GM23338 (cell line): ENCODE measurements at places on chromosomes 1 and 21.

DNA sequence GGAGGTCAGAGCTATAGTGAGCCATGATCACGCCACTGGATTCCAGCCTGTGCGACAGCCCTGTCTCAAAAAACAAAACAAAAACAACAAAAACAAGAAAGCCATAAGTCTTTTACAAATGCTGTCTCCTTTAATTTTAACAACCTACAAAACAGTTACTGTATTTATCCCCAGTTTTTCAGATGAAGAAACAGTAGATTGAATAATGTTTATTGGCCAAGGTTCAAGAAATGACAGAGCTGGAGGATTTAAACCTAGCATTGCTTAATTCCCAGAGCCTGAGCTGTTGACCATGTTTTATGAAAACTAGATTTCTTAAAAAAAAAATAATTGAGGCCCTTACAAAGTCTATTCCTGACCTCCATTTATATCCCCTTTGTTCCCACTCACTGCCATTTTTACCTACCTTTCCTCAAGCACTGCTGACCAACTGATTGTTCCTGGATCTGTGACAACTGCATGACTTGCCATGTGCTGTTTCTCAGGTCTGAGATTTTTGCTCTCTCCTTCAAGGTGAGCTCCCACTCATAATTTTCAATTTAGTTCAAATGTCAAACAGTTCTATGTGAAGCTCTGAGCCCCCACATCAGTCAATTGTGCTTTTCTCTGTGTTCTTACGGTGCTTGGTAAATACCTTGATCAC lies 140.8 kb downstream of the CHRM3 start:
- no peak for DNase-seq

DNA sequence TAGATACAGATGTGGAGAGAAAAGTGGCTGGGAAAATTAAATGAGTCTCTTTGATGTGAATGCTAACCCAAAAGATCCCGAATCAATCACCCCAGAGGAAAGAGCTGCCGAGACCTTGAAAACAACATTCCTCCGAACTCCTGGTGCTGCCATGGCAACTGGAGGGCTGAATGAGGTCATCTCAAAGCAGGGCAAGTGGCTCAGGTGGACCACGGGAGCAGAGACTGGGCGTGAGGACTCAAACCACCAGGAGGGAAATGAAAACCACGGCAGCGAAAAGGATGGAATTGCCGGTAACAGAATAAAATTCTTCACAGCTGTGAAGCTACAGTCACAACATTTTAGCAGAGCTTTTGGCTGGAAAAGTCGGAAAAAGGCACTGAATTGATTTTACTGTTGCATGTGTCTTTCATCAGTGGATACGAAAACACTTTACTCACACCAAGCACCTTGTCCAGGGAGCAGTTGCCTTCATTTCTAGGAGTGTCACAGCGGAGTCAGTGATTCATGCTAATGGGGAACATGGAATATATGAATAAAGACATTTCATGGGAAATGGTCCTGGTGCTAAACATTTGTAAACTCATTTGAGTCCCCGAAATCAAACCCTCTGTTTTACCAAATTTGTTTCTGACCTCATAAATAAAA lies 23.2 kb upstream of the BECN2 start:
- peak; percentile 80 for DNase-seq

- no peak for DNase-seq
Observed at GRCh38 chr1:60657926-60658325, 424.4 kb upstream of the NFIA start.

DNA sequence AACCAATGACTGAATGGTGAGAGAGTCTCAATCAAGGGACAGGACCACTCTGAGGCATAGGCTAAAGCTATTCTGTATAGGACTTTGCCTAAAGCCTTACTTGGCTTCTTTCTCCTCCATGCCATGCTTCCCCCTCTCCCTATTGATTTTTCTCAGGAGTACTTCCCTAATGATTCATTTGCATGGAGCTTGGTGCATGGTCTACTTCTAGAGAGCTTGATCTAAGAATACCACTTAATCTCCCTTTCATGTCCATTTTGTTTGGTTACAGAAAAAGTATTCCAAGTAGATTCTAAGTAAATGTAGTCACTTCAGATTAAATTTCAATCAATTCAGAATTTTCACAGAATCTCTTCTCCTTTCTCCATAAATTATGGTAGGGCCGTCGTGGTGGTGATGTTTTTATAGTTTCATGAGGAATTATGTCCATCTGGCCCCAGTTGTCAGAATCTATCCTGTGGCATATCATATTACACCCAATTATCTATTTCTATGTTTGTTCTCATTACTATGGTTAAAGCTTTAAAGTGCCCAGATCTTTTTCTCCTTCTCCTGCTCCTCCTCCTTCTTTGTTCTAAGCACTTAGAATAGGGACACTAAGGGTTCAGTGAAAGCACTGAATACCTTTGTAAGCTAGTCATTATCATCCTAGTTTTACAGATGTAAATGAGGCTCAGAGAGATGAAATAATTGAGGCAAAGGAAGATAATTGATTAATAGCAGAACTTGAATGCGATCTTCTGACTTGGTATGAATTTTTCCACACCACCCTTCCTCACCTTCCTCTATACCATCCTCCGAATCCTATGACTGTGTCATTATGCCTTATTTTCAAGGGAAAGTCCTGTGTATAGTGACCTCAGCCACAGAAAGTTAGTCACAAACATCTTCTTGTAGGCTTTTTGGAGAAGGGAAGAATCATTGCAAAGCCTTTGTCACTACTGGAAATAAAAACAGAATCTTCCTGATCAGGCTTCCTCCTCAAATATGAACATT lies 85.6 kb upstream of the ZRANB2 start:
- peak; percentile 2 for DNase-seq

- DNase-seq, result no peak
Observed at GRCh38 chr21:25965951-25966707, 204.4 kb downstream of the APP start.

- no peak for DNase-seq
Observed at GRCh38 chr1:53781654-53782053, 42.7 kb upstream of the GLIS1 start.

DNA sequence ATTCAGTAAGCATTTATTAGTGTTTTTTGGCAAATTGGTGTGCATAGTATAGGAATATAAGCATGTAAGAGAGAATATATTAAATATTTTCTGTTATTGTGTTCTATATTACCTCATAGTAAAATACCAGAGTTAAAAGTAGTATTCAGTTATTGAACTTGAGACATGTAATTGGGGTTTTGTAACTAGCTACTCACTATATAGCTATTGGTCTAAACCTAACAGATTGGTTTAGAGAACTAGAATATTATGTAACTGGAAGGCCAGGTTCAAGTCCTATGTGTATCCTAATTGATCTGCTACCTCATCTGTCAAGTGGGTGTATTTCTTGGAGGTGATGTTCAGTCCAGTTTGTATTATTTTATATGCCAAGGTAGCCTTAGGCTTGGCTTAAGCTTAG lies 26.3 kb downstream of the CLIC4 start:
- DNase-seq, result no peak

DNA sequence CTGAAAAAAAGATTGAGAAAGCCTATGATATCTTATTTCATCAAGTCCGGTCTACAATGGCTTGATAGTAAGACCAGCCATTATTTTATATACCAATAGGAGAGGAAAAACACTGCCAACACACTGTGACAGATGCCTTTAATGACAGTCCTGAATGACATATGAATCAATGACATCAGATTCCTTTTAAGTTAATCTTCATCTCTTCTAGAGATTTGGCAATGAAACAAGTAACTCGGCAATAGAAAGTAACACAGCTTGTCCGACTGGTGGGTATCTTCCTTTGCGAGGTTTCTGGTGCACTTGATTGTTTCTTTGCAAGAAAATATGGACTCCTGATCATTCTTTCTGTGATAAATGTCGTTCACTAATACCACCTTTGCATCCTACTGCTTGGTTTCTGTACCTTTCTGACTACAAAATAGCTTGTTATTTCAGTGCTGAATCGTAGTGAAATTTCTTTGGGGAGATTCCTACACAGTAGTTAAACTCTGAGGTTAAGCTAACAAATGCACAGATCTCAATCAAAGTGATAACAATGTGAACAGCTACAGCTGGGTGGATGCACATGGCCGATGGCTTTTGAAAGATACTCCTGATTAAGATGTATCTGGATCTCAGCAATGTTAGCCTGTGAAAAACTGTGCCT lies 104.7 kb downstream of the MRPS6 start:
- DNase-seq, result no peak

DNA sequence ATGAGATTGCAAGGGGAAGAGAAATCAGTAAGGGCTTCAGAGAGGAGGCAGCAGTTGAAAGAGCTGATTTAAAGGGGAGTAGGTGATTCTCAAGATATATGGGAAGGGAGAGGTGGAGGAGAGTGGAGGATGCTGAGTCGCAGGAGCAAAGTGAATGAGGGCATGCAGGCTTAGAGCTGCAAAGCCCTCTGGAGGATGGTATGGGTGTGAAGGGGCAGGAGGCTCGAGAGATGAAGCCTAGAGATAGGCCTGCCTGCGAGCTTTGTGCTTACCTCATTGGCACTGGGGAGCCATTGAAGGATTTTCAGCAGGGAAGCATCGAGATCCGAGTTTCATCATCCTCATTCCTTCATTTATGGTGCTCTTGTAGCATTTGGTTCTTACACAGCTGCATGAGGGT lies 15.8 kb upstream of the SH2D2A start:
- peak; percentile 40 for DNase-seq
